ENCODE measurements at places on chromosomes 1 and 21.

GRCh38 chr1:200411406-200412257 lies 1.8 kb upstream of the ZNF281 start:
- no peak for DNase-seq

GRCh38 chr21:42673633-42674328 lies 20.4 kb downstream of the PDE9A start:
- DNase-seq = no peak

- no peak for DNase-seq
Observed at GRCh38 chr1:42931108-42931539, 27.5 kb downstream of the SLC2A1 start.

DNA sequence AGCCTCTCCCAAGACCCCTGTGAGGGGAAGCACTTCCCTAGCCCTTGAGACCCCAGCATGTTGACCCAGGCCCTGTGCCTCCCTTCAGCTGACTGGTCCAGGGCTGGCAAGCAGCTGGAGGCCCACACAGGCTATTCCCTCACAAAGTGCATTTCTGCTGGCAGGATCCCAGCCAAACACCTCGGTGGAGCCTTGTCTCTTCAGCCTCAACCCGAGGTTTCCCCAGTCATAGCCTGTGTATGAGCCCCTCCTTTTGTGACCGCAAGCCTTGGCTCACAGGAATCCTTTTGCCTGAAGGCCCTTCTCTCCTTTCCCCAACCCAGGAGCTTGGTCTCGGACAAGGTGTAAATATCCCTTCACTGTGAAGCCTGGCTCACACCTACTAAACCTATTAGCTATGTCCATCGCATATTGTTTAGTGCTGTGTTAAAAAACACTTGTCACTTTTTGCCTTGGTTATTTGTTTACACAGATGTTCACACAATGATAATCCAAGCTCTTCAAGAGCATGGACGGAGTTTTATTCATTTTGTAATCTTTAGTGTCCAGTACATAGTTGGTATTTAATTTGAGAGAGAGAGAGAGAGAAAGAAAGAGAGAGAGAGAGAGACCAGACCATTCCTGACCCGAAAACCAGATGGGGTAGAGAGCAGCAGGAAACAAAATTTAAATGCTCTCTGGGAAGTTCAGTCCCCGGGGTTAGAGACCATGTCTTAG lies 8.5 kb upstream of the CD247 start:
- no peak for DNase-seq

- no peak for DNase-seq
Observed at GRCh38 chr1:167057241-167057688, 32.9 kb downstream of the GPA33 start.

DNA sequence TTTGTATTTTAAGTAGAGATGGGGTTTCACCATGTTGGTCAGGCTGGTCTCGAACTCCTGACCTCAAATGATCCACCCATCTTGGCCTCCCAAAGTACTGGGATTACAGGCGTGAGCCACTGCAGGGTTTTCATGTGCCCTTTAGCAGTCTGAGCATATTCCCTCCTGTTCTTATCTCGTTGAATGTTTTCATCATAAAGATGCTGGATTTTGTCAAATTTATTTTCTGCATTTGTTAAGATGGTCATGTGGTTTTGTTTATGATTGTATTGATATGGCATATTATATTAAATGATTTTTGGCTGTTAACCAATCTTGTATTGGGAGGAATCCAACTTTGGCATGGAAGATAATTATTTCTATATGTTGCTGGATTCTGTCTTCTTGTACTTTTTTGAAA lies 8.8 kb downstream of the JMJD4 start:
- no peak for DNase-seq

- no peak for DNase-seq
Observed at GRCh38 chr1:234782791-234783190, 172.8 kb upstream of the IRF2BP2 start.

DNA sequence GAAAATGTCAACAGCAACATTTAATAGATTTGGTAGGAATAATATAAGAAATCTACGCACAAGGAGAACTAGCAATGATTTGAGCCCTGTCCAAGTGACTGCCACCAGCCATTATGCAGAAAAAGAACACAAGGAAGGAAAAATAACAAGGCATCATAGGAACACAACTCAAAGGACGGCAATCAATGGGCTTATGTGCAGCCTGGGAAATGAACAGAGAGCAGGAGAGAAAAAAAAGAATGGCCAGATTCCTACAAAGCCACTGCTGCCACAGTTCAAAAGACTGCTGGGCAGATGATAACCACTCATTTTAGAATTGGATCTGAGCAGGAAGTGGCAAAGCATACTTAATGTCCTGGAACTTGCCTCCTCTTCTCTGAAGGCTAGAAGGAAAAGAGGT lies 274.3 kb upstream of the CAMK1G start:
- no peak for DNase-seq

GRCh38 chr1:36400825-36401601 lies 3.3 kb upstream of the LSM10 start:
- DNase-seq = no peak

DNA sequence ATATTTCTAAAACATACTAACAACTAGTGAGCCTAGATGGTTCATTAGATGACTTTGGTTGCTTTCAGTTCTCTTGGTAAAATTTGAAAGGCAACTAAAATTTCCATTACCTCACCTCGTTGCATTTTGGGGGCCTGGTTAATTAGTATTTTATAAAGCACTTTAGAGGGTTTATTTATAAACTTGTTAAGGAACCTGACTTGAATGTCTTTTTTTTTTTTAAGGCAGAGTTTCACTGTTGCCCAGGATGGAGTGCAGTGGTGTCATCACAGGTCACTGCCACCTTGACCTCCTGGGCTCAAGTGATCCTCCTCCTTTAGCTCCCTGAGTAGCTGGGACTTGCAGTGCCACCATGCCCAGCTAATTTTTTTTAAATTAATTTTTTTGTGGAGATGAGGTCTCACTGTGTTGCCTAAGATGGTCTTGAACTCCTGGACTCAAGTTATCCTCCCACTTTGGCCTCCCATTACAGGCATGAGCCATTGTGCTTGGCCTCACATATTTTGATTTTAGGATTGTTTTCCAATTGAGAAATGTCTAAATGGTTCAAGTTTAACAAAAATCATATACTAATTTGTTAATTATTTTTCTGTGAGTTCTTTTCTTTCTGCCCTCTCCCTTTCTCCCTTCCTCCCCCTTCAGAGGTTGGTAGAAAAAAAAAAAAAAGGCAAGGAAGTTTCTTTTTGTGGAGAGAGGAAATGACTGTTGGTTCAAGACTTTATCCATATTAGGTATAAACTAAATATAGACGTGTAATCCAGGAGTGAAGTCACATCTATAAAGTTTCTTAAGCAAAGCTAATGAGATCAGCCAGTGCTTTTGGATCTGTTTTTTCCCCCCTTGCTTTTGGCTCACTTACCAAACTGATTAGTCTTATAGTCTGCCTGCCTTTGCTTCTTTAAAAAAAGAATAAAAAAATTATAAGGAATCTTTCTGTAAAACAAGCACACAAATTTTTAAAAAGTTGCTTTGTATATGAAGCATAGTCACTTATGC lies 24.7 kb downstream of the CLIC4 start:
- peak; percentile 56 for DNase-seq

DNA sequence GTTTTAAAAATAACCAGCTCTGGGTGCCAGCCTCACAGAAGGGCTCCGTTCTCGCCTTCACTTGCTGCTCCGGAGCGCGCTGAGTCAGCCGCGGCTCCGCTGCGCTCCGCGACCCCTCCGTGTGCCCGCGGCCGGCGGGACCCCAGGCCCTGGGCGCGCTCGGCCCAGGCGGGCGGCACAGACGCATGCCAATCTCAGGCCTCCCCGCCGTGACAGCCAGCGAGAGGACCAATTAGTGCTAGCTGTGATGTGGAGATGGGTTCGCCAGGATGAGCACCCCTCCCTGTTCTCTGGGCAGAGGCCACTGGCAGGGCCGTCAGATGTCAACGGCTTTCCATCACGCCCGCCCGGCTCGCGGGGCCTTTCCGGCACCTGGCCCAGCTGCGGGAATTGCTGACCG lies 293.8 kb downstream of the SPATA17 start:
- no peak for DNase-seq

- DNase-seq = no peak
Observed at GRCh38 chr1:91806181-91806768, 79.7 kb downstream of the TGFBR3 start.

- no peak for DNase-seq
Observed at GRCh38 chr1:87143413-87144135, 185.1 kb upstream of the LMO4 start.

- DNase-seq = no peak
Observed at GRCh38 chr1:209672705-209673630, 2.2 kb upstream of the G0S2 start.

DNA sequence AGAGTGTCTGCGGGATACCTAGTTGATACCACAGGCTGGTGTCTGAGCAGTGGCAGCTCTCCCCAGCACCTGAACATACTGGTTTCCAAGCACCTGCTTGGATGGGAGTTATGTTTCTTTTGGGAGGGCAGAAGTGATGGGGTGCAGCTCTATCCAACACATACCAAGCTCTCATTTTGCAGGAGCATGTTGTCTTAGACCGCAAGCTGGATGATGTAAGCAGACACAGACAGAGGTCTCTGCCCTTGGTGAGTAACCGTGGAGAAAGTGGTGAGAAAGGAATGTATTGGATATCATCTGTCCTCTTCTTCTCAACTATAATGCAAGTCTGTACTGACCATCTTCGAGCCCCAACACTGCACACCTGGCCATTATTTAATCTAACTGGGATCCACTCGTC lies 37.4 kb downstream of the ZNF496 start:
- no peak for DNase-seq

GRCh38 chr1:119896303-119896702 lies at the start of gene ADAM30:
Gene ADAM30, minus strand, starts transcription at chr1:119896515. Its CDS starts 179 bp downstream, at chr1:119896336.
- no peak for DNase-seq

DNA sequence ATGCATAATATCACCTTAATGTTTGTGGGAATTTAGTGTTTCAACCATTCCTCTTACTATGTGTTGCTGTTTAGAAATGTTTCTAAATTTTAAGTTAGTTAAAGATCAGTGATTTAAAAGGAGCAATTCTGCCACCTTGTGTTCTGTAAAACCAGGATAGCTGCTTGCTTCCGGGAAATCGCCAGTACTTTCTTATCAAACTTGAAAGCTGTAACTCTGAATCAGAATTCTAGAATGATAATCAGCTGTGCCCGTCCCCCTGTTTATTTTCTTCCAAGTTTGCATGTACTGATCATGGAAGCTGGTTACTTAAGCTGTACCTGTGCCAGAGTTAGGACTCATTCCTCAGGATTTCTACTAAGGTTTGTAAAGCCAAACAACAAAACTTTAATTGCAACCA lies 656.4 kb downstream of the LTN1 start:
- peak; percentile 5 for DNase-seq

GRCh38 chr1:234956821-234957329 lies 171.8 kb downstream of the TOMM20 start:
- DNase-seq = no peak

- no peak for DNase-seq
Observed at GRCh38 chr1:180363246-180363995, 133.4 kb downstream of the LHX4 start.

GRCh38 chr1:147772570-147772969 lies 12.2 kb upstream of the GJA5 start:
- DNase-seq = no peak

GRCh38 chr1:201748335-201748734 lies 80.6 kb upstream of the IPO9 start:
- no peak for DNase-seq

GRCh38 chr21:37337831-37338230 lies 28.7 kb upstream of the DYRK1A start:
- DNase-seq = no peak

- no peak for DNase-seq
Observed at GRCh38 chr1:110768605-110769004, 93.9 kb upstream of the KCNA3 start.

- no peak for DNase-seq
Observed at GRCh38 chr1:194367121-194367520, 1180.7 kb upstream of the B3GALT2 start.

- DNase-seq = no peak
Observed at GRCh38 chr1:207286786-207287468, 34.6 kb upstream of the CD55 start.

GRCh38 chr1:85580872-85581801 lies 576 bp downstream of the CCN1 start:
- DNase-seq = no peak
